B cell (primary cell): ENCODE measurements at places on chromosomes 16 and 17. TPM values are rescaled to one million over a fixed set of nuclear protein-coding genes. Genes with fewer than 3 reads are reported as not detected.

GRCh38 chr17:30956764-30957374 is 14.0 kb upstream of the RNF135 start:
- no peaks in the 10 kb centered on the region for H3K36me3 ChIP-seq
- no peak overlapping the region for H3K4me3 ChIP-seq
- peaks cover 93% of the 10 kb centered on the region for H3K4me1 ChIP-seq
- peak overlapping the region; percentile 85 for H3K27ac ChIP-seq
- no peaks in the 10 kb centered on the region for H3K27me3 ChIP-seq
- peak; percentile 28 for DNase-seq

DNA sequence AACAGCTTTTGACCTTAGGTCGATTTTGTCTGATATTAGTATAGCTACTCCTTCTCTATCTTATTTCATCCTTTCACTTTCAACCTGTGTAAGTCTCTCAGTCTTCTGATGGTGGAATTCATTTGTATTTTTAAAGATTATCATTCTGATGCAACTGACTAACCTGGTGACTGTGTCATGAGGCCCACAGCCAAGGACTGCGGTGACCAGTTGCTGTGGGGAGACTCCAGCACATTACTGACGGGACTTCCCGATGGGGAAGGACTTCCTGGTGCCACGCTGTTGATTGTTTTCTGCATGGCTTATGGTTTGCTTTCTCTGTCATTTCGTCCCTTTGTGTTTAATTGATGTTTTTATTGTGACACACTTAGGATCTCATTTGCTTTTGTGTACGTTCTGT is 34.2 kb downstream of the RMI2 start:
- no peak overlapping the region for H3K4me3 ChIP-seq
- no peaks in the 10 kb centered on the region for H3K4me1 ChIP-seq
- H3K27me3 ChIP-seq: no peaks in the 10 kb centered on the region
- peak; percentile 59 for DNase-seq
- H3K27ac ChIP-seq: no peak overlapping the region
- H3K36me3 ChIP-seq: no peaks in the 10 kb centered on the region

DNA sequence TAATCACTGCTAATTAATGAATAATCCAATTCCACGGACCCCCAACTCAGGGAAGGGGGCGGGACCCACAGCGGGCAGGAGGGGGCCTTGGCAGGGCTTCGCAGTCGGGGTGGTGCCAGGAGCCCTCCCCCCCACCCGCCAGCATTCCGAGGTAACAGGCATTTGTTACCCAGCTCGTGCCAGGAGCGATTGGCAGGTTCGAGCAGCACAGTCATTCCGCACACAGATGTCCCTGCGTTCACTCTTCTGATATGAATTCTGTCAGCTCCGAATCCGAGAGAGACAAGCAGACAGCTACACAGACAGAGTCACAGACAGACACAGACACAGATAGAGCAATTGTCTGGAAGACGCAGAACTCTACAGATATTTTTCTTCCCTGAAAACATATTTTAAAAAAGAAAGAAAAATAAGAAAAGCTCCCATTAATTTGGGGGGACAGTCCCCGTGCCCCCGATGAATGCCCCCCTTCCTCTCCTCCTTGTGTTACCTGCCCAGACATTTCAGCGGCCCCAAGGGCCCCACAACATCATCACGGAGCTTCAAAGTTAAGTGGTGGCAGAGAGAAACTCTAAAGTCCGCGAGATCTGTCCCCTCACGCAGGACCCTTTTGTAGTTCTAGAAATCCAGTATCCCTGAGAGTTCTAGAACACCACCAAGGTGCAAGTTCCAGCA is 10.2 kb downstream of the NEUROD2 start:
- no peak for DNase-seq
- H3K36me3 ChIP-seq: no peaks in the 10 kb centered on the region
- peaks cover 79% of the 10 kb centered on the region for H3K27me3 ChIP-seq
- H3K4me3 ChIP-seq: no peak overlapping the region

Gene TNK1
- polyA plus RNA-seq: 22.5 and 23.7 TPM in 2 replicates

DNA sequence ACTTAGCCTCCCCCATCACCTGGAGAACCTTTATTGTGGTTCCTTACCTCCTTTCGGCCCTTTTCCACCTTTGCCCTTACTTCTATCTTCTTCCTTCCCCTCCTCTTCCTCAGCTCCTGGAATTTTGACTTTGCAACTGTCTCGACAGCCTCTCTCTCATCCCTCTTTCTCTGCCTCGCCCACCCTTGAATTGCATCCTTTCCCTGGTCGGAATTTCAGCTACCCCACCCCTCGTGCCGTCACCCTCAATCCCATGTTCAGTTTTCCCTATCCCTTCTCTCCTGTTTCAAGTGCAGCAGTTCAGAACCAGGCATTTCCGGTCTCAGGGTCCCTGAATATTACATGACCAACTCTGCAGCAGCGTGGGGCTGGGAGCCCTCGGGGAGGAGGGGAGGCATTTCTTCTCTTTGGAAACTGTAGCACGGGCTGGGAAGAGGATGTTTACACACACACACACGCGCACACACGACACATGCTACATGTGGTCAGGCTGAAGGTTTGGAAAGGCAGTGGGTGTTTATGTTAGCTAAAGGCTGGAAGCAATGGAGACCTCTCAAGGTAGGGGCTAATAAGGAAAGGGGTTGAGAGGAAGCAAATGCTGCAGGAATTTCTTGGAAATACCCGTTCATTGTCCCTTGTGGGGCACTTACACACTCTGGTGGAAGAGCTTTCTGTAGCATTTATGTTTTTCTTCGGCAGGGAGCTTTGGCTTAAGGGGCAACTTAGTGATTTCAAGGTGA is 971 bp downstream of the MINK1 start:
- H3K4me3 ChIP-seq: peak overlapping the region; percentile 54
- DNase-seq: peak; percentile 30
- H3K27ac ChIP-seq: peak overlapping the region; percentile 47
- no peaks in the 10 kb centered on the region for H3K36me3 ChIP-seq
